Testis (tissue), 5 donors: ENCODE measurements at places on chromosomes 12 and 14.

DNA sequence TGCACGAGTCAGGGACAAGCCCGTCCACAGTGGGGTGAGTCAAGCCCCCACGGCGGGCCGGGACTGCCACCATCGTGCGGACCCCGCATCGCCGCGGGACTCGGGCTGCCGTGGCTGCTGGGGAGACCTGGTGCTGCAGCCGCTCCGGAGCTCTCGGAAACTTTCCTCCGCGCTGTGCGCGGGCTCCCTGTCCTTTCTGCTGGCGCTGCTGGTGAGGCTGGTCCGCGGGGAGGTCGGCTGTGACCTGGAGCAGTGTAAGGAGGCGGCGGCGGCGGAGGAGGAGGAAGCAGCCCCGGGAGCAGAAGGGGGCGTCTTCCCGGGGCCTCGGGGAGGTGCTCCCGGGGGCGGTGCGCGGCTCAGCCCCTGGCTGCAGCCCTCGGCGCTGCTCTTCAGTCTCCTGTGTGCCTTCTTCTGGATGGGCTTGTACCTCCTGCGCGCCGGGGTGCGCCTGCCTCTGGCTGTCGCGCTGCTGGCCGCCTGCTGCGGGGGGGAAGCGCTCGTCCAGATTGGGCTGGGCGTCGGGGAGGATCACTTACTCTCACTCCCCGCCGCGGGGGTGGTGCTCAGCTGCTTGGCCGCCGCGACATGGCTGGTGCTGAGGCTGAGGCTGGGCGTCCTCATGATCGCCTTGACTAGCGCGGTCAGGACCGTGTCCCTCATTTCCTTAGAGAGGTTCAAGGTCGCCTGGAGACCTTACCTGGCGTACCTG is 1.1 kb downstream of the PDE3A start:
- peak; percentile 57 for DNase-seq

- no peak for DNase-seq
Observed at GRCh38 chr12:124665511-124665910, 98.1 kb upstream of the NCOR2 start.

- no peak for DNase-seq
Observed at GRCh38 chr14:61451891-61452400, 130.6 kb downstream of the PRKCH start.

DNA sequence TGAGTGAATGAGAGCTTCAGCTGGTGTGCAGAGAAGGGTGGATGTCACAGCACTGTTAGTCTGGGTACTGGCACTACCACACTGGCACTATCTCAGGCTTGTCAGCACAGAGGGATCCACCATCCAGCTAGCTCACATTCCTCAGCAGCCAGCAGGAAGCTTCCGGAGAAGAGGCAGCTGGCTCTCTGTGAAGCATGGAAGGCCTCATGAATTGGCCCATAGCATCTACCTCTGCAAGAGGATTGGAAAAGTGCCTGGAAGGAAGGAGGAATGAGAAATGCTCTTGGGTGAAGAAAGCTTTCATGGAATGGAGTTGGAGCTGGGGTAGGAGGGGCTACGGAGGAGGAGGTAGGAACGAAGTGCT is 9.9 kb downstream of the KRT83 start:
- DNase-seq = no peak

GRCh38 chr14:50677527-50678063 is 9.5 kb upstream of the SAV1 start:
- DNase-seq = no peak

DNA sequence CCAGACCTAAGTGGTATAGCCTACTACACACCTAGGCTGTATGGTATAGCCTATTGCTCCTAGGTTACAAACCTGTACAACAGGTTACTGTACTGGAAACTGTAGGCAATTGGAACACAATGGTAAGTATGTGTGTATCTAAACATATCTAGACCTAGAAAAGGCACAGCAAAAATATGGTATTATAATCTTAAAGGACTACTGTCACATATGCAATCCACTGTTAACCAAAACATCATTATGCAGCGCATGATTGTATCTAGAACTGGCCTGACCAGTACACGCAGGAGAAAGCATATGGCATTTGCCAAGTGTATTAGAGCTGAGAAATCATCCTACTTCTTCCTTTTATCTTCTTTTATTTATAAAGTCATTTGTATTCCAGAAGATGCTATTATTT is 75.5 kb downstream of the SLC8A3 start:
- DNase-seq = no peak

DNA sequence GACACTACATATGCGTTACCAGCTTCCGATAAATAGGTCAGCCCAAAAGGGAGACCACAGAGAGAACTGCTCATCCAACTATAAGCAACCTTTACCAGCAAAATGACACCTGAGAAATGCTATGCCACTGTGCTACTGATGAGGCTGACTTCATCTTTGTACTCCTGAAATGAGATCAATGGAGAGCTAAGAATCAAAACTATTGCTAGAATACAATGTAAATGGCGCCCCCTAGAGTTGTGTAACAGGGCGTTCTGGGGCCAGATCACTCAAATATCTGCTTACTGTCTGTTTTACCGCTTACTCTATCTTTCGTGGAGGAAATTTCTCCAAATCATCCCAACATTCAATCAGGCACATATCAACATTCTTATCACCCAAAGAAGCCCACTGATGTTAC is 4.6 kb downstream of the ZNF384 start:
- DNase-seq = peak; percentile 40

GRCh38 chr12:76997011-76997780 is 68.2 kb downstream of the E2F7 start:
- DNase-seq = no peak

DNA sequence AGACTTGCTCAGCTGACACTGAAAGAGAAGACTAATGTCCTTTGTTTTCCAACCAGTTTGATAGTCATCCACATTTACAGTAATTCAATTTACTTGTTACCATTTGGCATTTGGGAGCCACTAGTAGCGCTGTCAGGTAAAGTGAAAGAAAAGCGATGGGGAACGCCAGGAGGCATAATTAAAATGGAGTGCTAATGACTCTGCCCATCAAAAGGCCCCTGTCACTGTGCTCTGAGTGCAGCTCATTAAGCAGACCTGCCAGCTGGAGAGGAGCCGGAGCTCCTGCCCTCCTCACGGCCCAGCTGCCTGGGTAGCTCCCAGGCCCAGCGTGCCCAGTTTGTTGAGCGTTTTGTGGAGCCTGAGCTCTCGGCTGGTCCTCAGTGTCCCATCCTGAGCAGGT is 463.6 kb upstream of the CCDC196 start:
- no peak for DNase-seq

DNA sequence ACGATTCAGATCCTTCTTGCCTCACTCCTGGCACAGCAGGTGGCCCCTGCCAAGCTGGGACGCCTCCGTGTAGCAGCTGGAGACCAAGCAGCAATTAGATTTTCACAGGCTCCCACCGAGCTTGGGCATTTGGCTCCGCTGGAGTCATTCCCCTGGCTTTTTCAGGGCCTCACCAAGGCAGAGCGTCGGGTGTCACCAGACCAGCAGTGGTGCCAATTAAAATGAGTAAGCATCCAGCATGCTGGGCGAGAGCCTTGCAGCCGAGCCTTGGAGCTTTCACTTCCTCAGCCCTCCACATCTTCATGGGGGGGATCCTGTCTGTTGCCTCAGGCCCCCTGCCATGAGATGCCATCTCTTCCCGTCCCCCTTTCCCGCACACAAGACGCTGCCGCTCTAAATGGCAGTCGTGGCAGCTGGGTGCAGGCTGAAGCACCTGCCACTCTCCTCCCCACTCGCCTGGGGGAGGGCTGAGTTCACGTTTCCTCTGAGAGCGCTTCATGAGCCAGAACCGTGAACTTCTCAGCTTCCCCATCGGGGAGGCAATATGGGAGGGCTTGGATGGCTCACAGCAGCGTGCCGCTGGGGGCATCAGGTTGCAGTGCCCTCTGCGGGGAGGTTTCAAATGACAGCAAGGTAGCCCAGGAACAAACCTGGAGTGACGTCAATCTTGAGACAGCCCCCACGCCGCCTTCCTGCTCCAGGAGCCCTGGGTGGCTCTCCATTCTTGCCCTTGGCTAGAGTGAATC is 11.7 kb downstream of the TPCN1 start:
- DNase-seq = no peak
